ENCODE measurements at places on chromosomes 7 and 10.

GRCh38 chr7:43071604-43072003 is 40.8 kb upstream of the HECW1 start:
- DNase-seq = no peak

DNA sequence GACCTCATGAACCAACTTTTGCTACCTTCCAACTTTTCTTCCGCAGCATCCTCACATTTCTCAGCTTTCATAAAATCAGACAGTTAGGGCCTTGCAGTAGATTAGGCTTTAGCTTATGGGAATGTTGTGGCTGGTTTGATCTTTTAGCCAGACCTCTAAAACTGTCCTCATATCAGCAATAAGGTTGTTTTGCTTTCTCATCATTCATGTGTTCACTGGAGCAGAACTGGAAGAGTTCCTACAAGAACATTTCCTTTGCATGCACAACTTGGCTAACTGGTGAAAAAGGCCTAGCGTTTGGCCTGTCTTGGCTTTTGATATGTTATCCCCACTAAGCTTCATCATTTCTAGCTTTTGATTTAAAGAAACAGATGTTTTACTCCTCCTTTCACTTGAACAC is 130.0 kb upstream of the LRRTM3 start:
- no peak for DNase-seq

DNA sequence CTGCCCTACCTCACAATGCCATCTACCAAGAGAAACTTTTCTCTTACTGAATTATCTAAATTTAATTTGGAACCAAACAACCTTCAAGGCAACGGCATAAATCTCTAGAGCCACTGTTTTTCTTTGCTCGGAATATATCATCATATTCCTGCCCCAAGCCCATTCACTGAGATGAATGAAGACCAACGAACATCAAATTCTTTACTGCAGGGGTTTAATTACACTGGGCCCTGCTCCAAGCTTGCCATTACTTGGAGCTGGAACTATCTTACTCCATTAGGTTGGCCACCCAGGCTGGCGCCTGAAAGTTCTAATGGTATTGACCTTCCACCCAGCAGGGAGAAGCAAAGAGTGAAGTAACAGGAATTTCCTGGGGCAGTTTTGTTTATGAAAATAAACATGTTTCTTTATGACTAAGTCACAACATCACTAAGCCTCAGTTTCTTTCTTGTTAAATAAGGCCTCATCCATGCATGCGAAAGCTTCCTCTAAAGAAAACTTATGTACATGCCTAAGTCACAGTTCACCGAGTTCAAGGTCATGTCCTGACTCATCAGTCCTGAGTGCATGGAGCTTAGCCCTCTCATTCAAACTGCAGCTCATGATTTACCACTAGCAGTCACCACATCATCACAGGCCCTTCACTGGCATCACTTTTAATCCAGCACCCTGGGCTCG is 42.1 kb upstream of the ANAPC16 start:
- DNase-seq = no peak

- no peak for DNase-seq
Observed at GRCh38 chr10:102726274-102726673, 11.8 kb downstream of the SFXN2 start.

GRCh38 chr10:50604049-50604640 is 19.6 kb downstream of the SGMS1 start:
- DNase-seq = no peak

GRCh38 chr7:50273870-50274269 is 30.6 kb upstream of the IKZF1 start:
- no peak for DNase-seq

GRCh38 chr10:35398355-35398754 is 62.0 kb downstream of the CCNY start:
- no peak for DNase-seq

DNA sequence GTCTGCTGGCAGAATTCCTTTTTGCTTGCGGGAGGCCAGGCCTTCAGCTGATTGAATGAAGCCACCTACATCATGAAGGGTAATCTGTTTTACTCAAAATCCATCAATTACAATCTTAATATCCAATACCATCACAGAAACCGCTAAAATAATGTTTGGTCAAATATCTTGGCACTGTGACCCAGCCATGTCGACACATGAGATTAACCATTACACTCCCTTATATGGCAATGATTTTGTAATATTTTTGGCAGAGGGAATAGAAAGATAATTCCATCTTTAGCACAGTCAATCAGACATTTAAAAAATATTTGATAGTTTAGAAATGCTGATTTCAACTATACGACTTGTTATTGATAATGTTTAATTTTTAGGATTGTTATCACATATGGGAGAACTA is 36.5 kb upstream of the SLC39A12 start:
- no peak for DNase-seq

GRCh38 chr7:129827467-129827990 is 125.2 kb downstream of the UBE2H start:
- no peak for DNase-seq
